CD4-positive, alpha-beta T cell treated with Interleukin-10 for 1 hour (primary cell): ENCODE measurements at places on chromosomes 13 and 19.

- no peak for DNase-seq
Observed at GRCh38 chr13:29255567-29255966, 339.9 kb downstream of the SLC7A1 start.

- peak; percentile 38 for DNase-seq
Observed at GRCh38 chr19:45508417-45508860, 1.2 kb downstream of the VASP start.

DNA sequence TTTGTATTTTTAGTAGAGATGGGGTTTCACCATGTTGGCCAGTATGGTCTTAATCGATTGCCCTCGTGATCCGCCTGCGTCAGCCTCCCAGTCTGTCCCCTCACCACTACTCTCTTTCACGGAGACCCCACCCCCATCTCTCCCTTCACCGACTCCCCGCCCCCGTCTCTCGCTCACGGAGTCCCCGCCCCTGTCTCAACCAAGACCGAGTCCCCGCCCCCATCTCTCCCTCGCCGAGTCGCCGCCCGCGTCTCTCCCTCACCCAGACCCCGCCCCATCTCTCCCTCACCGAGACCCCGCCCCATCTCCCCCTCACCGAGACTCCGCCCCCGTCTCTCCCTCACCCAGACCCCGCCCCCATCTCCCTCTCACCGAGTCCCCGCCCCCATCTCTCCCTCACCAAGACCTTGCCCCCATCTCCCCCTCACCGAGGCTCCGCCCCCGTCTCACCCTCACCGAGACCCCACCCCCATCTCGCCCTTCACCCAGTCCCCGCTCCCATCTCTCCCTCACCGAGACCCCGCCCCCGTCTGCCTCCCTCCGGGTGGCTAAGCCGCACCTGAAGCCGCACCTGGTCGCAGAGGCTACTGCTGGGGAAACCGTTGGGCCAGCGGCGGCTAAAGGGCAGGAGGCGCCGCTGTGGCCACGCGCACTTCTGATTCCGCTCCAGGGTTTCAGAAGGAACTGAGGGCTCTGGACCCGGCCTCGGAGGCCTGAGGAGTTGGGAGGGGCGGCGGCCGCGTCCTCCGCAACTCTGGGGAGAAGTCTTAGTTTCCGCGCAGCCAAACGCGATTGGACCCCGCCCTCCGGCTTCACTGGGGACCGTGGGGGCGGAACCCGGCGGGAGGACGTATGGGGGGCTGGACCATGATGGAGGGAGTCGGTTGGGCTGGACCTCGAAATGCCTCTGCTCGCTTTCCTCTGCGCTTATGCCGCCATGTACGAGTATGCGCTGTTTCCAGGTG is 17.1 kb upstream of the ZNF846 start:
- peak; percentile 97 for DNase-seq

DNA sequence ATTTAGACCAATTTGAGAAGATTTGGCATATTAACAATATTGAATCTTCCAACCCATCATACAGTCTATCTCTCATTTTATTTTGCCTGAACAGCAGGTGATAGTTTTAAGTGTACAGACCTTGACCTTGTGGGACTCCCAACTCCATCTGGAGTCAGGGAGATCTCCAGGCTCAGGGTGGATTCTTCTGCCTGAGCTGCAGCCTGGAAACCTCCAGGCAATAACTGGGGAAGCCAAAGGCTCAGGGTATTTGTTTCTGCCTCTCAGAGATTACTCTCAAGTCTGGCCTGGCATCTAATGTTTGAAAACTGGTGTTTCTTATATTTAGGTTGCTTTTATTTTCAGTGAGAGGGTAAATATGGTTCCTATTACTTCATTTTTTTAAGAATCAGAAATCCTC is 102.1 kb upstream of the C1QTNF9B start:
- DNase-seq: no peak

DNA sequence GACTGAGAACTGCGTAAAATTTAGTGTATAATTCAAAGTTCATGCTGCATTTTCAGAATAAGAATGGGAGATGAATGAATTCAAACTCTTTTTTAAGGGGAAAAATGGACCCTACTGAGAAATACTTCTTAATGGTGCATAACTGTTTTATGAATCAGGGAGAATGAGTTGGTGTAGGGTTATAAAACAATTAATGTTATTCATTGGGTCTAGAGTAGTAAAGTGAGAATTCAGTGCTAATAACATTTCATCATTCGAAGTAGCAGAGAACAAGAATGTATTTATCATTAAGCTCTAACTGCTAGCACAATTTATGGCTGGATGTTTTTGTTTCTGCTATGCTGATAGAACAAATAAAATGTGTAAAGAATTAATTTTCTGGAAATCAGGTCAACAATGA is 310.2 kb downstream of the SLITRK5 start:
- no peak for DNase-seq

DNA sequence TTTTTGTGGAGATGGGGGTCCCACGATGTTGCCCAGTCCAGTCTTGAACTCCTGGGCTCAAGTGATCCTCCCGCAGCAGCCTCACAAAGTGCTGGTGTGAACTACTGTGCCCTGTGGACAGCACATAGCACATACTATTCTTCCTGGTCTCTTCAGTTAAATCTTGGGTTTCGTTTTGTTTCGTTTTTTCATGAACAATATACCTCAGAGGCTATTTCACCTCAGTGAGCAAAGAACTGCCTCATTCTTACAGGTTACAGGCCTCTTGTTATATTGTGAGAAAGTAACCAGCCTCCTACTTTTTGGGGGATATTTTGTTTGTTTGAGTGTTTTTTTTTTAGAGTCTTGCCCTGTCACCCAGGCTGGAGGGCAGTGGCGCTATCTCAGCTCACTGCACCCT is 1.3 kb upstream of the C3 start:
- no peak for DNase-seq

DNA sequence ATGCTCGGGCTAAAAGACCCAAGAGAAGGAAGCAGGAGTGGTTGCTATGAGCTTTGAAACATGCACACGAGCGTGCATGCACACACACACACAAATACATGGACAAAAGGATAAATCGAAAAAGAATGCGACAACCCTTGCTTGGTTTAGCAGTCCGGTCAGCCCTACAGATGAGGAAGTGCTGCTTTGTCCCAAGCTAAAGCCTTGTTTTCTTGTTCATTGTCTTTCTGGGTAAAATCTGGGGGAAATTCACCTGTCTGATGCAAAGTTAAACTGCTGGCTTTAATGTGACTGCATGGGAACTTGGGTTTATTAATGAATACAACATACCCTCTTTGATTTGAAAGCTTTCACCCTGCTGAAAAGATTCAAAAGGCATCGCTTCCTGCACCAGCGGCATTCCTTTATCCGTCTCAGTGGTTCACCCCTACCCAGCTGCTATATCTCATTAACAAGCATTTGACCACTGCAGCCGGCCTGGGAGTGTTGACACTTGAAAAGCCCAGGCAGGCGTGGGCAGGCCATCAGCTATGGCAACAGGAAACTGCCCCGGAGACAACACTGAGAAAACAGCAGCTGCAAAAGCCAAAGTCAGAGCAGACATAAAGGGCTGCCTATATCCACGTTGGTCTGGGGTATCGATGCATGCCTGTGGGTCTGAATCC is 301.7 kb downstream of the NDFIP2 start:
- DNase-seq: no peak

GRCh38 chr13:46168341-46168740 is 13.6 kb downstream of the LCP1 start:
- peak; percentile 67 for DNase-seq

- no peak for DNase-seq
Observed at GRCh38 chr13:93926425-93926824, 553.1 kb downstream of the DCT start.

DNA sequence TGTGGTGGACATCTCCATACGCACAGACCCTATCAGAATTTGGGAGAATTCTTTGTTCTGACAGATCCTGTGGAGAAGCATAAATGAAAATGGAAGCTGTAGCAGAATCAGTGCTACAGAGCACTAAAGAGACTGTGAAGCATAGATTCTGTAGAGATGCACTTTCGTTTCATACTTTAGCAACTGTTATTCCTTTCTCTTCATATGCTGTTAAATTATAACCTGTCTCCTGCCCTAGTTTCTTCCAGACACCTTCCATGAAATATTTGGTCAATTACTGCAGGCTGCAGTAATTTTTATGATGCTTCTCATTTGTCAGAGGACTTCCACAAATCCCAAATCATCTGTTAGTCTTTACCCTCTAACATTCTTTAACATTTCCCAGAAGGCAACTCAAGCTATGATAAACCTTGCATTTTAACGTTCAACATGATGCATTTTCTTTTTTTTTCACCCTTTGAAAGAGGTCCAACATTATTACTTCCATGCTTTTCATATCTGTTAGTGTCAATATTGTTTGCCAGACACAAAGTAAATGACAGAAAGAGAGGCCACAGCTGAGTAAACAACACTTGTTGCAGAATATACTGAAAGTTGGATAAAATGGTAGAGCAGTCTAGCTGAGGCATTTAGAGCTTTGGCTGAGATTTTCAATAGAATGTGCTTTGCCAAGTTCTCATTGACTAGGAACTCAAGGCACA is 412.7 kb downstream of the LMO7 start:
- no peak for DNase-seq

GRCh38 chr19:48342841-48343540 is 17.6 kb downstream of the EMP3 start:
- DNase-seq: no peak

- no peak for DNase-seq
Observed at GRCh38 chr19:2254064-2254872, 1.9 kb downstream of the JSRP1 start.

DNA sequence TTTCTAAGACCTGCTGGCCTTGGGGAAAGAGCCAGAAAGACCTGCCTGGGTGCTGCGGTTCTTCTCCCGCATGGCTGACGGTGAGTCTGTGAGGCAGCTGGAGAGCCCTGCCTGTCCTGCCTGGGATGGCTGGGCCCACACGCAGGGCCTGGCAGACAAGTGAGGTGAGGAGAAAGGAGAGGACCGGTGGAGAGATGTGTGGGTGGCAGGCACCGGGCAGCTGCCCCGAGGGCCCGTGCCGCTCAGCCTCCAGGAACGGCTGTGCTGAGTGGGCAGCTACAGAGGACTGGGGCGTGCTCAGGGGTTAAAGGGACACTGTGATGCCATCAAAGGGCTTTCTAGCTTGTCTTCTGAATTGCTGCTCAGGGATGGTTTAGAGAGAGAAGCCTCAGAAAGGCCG is 53.8 kb downstream of the MLLT1 start:
- no peak for DNase-seq

GRCh38 chr19:30490760-30491159 is 118.6 kb downstream of the ZNF536 start:
- no peak for DNase-seq

- DNase-seq: no peak
Observed at GRCh38 chr13:51588406-51588949, 4.2 kb downstream of the WDFY2 start.

DNA sequence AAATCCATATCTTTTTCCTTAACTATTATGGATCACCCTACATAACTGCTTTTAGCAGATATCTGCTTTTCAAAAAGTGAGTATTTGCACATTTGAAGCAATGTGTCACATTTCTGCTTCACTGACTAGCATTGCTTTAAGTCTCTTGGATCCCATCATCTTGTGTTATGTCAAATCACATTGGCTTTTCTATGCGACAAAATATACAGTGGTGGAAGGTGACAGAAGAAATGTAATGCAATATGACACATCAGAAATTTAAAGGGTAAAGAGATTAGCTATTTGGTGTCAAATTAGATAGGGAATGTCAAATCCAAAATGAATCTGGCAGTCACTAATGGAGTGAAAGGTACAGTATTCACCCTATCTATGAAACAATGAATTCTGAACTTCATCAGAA is 1282.1 kb upstream of the PCDH20 start:
- no peak for DNase-seq

- no peak for DNase-seq
Observed at GRCh38 chr13:114035583-114036531, 62.0 kb upstream of the C13orf46 start.

DNA sequence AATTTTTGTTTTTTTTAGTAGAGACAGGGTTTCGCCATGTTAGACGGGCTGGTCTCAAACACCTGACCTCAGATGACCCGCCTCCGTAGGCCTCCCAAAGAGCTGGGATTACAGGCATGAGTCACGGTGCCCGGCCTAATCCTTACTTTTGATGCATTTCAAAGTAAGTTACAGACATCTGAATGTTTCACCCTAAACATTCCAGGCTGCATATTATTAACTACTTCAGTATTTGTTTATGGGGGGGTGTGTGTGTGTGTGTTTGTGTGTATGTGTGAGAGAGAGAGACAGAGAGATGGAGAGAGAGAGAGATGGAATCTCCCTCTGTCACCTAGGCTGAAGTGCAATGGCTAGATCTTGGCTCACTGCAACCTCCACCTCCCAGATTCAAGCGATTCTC is 13.1 kb downstream of the SULT2B1 start:
- no peak for DNase-seq

DNA sequence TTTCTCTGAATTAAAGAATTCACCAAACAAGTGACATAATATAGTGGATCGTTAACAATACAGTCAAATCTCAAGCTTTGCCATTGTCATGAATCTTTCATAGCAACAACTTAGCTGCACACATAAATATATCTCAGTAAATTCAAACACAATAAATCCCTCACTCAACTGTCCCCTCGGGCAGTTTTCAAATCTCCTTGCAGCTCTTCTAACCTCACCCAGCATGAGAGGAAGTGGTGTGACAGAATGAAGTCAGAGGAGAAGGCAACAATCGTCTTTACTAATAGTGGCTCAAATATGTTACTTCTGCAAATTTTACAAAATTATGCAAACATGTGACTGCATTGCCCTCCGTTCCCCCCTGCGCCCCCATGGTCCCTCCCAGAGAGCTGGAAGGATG is 148.2 kb downstream of the RAP2A start:
- DNase-seq: no peak

DNA sequence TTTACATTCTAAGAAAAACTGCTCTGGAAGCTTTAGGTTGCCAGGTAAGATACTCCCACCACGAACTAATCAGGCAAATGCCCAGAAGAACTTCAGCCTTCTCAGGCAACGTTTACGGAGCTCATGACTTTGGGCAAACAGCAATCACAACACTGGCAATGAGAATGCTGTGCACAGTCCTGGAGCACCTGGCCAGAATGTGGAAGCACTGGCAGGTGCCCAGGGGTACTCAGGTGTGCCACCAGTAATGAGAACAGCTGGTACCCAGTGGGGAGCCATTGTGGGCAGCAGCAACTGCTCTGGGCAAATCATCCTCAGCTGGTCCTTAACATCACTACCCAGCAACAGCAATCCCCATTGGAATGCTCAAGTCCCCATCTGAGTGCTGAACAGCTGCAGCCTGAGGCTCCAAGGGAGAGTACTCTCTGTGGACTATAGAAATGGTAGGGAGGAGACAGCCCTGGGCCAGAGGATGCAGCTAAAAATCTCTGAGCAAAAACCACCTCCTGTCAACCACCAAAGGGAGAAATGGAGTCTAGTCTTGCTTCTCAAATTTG is 210.0 kb downstream of the FOXO1 start:
- DNase-seq: no peak

DNA sequence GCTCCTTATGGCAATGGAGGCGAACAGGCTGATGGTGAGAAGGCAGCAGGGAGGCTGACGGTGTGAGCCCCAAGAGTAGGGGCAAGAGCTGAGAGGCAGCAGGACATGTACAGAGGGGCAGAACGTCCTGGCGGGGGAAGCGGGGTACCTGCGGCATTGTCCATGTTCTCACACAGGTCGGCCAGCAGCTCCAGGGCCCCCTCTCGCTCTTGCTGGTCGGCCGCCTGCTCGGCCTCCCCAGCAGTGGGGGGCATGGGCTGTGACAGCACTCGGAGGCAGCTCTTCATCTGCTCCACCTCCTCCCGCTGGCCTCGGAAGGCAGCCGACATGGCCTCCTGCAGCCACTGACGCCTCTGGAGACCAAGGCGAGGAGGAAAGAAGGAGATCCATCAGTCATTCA is 2.4 kb downstream of the HSPBP1 start:
- no peak for DNase-seq
